Inflammatory macrophage (primary cell): ENCODE measurements at places on chromosomes 16 and 17.

- peak; percentile 72 for DNase-seq
Measured at GRCh38 chr17:31491376-31492131, 100.1 kb downstream of the RAB11FIP4 start.

- DNase-seq: no peak
Measured at GRCh38 chr16:65120831-65121721, 787 bp downstream of the CDH11 start.

- no peak for DNase-seq
Measured at GRCh38 chr17:8159032-8159400, 3.7 kb downstream of the VAMP2 start.

- DNase-seq: no peak
Measured at GRCh38 chr16:66578651-66579531, at the start of gene CMTM2. TSS of gene CMTM2 (plus strand) at chr16:66579463. CDS start at chr16:66579608, 145 bp downstream.

- no peak for DNase-seq
Measured at GRCh38 chr16:84501077-84501735, 3.3 kb downstream of the MEAK7 start.

- no peak for DNase-seq
Measured at GRCh38 chr16:56950455-56950854, 11.3 kb upstream of the CETP start.

GRCh38 chr17:50206604-50207293 lies 5.3 kb upstream of the COL1A1 start:
- DNase-seq: no peak

DNA sequence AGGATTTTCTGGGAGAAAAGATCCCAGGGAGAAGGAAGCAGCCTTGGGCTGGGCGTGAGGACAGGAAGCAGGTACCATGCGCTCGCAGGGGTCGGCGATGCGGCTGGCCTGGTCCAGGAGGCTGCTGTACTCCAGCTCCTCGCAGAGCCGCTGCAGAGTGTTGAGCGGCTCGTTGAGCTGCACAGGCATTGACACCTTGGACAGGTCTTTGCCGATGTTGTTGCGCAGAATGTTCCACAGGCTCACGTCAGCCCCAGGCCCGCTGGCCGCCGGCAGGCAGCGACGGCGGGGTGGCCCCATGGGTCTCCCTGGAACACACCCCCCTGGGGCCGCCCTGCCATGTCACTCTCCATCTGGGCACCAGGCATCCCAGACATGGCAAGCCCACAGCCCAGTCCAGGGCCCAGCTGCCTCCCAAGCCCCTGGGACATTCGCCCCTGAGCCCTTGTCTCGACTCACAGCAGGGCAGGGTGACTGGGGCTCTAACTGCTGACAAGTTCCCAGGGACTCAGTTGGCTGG lies 8.0 kb downstream of the OSBPL7 start:
- no peak for DNase-seq

DNA sequence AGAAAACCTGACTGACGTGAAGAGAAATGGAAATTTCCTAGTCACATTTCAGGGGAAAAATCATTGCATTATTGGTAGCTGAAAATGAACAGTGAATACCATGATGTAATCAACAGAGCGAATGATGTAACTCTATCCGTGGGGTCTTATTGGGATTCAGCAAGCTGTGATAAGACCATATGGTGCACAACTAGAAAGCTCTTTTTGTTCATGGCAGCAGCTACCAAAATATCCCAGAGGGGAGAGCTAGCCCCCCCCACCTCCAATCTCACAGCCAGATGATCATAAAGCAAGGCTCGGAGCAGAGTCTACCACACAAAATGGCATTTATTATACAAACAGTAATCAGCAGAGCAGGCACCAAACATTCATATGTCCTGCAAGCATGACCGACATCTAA lies 22.2 kb upstream of the DNAH17 start:
- DNase-seq: no peak

DNA sequence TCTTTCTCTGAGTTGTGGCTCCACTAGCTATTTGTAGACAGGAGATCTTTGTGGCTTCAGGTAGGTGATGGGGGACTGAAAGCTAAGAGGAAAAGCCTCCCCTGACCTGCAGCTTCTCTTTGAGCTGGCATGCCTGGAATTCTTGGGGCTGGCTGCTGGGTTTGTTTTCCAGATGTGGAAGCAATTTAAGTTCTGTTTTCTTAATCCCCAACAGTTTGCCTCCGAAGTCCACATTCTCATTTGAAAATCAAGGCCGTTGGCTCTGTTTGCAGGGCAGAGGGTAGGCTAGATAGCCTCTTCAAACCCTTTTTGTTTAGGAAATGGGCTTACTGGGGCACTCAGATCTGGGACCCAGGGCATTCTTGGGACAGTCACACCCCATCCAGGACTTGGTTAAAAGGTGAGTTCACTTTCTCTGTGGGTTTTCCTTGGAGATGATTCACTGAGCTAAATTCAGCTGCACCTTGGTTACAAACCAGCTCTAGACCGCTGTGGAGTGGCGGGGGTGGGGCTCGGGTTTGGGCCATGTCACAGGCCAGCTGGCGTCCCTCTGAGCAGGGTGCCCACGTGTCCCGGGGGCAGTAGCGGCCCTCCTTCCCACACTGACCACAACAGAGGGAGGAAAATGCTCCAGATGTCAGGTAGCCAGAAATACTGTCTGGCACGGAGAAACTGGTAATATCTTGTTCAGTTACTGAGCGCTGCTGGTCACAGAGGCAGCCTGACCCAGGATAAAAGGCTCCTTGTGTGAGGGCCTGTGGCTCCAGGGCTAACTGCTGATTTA lies 108.5 kb downstream of the RAB11FIP4 start:
- no peak for DNase-seq

DNA sequence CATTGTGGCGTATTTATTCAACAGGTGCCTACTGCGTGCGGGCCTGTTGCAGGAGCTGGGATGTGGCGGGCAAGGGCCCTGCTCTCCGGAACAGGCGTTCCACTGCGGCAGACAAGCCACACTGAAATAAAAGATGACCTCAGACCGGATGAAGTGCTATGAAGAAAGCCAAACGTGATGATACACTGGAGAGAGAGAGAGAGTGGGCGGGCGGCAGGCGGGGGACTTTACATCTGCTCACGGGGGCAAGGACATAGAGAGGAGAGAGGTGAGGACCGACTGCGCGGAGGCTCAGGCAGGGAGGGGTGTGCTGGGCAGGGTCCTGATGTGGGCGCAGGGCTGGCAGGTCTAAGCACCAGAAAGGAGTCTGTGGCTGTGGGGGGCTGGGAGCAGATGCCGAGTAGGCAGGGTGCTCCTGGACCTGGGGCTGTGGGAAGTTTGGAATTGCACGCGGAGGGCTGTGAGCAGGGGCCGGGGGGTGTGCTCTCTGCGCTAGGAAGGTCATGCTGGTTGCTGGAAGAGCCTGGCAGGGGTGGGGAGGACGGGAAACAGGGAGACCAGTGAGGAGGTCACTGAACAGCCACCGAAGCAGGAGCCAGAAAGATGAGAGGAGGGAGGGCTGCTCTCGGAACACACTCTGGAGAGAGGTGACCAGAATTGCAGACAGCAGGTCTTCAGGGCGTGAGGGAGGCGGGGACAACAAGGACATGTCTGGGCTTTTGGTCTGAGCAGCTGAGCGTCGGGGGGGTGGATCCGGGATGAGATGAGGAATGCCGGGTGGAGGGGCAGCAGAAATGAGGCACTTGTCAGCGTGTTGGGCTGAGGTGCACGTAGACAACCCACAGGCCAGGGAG lies 9.9 kb downstream of the MXRA7 start:
- no peak for DNase-seq

GRCh38 chr17:75610103-75610984 lies 22.7 kb downstream of the MYO15B start:
- DNase-seq: no peak

GRCh38 chr16:426115-426905 lies 861 bp downstream of the RAB11FIP3 start:
- DNase-seq: no peak

DNA sequence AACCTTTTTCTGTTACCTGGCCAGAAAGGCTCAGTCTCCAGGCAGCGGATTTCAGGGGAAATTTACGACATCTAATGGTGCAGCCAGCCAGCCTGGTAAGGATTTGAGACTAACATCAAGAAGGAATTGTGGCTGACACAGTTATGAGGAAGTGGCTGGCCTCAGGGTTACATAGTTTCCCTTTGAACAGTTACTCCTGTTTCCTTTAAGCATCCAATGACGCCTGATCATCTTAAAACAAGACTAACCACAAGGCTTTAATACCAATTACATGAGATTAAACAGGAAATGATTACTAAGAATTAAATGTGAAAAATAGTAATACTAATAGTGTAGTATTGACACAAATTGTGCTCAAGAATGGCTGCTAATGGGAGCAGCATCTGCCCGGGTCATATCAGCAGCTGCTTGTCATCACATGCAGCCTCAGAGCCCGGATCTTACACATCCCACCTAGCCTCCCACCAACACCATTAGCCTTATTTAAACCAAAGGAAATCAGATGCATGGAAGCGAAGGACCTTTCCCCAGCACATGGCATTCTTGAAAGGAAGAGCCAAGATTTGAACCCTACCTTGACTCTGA lies 431.8 kb downstream of the PMP22 start:
- DNase-seq: no peak

GRCh38 chr17:2780256-2780655 lies 16.0 kb upstream of the RAP1GAP2 start:
- no peak for DNase-seq

GRCh38 chr17:27413315-27413714 lies 42.9 kb upstream of the KSR1 start:
- peak; percentile 74 for DNase-seq

DNA sequence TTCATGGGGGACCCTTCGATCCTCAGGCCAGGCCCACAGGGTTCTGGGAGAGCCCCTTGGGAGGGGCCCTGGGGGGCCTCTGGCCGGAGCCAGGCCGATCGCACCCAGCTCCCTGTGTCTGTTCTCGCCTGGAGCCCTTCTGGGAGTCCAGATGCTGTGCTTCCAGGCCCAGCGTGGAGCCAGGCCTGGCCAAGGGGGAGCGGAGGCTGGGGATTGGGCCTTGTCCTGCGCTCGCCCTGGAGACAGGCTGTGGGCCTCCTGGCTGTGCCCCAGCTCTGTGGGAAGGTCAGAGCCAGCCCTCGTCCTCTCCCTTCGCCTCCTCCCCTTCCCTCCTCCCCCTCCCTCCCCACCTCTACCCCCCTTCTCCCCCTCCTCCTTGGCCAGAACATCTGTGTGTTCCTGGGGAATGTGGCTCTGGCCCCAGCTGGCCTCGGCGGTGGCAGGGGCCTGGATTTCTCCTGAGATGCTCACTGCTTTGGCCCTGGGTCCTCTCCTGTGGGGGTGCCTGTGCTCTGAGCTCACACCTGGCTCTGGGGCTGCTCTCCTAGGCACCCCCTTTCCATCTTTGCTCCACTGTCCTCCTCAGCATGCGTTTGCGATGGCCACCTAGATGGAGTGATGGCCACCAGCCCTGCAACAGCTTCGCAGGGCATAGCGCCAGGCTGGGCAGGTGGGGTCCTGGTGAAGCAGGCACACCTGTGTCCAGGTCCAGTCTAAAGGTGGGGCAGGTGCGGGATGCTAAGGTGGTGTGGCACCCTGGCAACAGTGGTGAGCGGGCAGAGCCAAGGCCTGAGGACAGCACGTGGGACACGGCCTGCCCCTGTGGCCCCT lies 90.6 kb upstream of the CIBAR2 start:
- DNase-seq: no peak

DNA sequence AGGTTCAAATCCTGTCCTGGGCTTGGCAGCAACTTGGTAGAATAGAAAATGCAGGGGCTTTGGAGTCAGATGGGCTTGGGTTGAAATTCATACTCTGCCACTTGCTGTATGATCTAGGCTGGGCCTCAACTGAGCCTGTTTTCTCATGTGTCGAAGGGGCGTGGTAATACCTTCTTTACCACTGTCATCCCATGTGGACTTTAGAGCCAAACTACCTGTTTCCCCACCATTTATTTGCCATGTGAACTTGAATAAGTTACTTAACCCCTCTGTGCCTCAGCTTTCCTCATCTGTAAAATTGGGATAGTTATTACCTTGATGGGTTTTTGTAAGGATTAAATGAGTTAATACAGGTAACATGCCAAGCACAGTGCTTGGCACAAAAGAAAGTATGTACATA lies 106.0 kb downstream of the COPRS start:
- DNase-seq: no peak

DNA sequence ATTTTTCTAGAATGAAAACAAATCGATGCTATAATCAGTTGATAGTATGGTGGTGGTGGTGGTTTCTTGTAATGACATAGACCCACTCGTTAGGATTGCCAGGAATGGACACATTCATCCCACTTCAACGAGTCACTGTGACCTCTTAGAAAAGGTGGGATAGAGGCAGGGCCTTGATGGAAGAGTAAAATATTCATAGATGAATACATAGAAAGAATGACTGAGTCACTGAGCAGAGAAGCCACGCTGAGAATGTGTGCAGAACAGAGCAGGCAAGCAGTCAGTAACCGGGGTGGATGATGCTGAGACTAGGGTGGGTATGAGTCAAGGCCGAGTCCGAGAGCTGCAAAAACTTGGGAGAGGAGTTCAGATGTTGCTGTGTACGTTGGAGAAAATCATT lies 129.9 kb downstream of the PITPNC1 start:
- DNase-seq: no peak

GRCh38 chr16:47705266-47705665 lies 244.1 kb downstream of the PHKB start:
- DNase-seq: no peak

GRCh38 chr17:32871746-32872145 lies 5.2 kb downstream of the MYO1D start:
- DNase-seq: peak; percentile 80

GRCh38 chr17:50212121-50212843 lies 10.9 kb upstream of the COL1A1 start:
- DNase-seq: no peak

DNA sequence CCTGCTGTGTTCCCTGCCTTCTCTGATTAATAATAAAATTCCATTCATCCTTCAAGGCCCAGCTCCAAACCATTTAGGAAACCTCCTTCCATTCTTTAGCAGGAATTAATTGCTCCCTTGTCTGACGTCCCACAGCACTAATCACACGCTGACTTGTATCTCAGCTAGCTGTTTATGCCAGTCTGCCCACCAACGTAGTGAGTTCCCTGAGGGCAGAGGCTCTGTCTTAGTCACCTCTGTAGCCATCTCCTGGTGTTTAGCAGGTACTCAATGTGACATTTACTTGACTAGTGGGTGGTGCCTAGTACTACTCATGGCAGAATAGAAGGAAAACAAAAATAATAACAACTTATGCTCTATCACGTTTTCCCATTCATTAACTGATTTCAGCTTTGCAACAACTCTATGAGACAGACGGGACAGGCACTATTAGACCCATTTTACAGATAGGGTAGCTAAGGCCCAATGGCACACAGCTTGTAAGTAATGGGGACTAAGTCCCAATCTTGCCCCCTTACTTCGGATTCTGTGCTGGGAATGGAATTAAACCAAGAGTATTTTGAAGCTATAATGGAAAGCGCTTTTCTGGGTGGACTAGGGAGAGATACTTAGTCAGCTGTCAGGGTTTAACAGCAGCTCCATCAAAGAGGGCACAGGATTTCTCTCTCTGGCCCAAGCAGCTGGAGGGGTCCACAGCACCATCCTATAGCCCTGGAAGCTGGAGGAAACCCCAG lies 931 bp upstream of the WIPF2 start:
- no peak for DNase-seq
